ENCODE measurements at places on chromosomes 7 and 10. TPM values are rescaled to one million over a fixed set of nuclear protein-coding genes. Genes with fewer than 3 reads are reported as not detected.
A peak's percentile ranks its signal among the peaks of the same experiment; 100 is the strongest.

Gene TACR2
- 177 TPM for total RNA-seq

Gene KRIT1
- 69.2 TPM for total RNA-seq

Gene HECTD2
- total RNA-seq: 25.5 TPM

- H3K4me3 ChIP-seq: no peak overlapping the region
- no peak overlapping the region for H3K27ac ChIP-seq
- no peaks in the 10 kb centered on the region for H3K27me3 ChIP-seq
- DNase-seq: no peak
- no peaks in the 10 kb centered on the region for H3K4me1 ChIP-seq
Observed at GRCh38 chr7:130305433-130306042, 12.6 kb downstream of the CPA4 start.

GRCh38 chr10:121078672-121079102 lies 227.5 kb downstream of the WDR11 start:
- H3K27me3 ChIP-seq: no peaks in the 10 kb centered on the region
- peak overlapping the region; percentile 62 for H3K27ac ChIP-seq
- no peak for DNase-seq
- no peaks in the 10 kb centered on the region for H3K36me3 ChIP-seq
- H3K4me1 ChIP-seq: peaks cover 89% of the 10 kb centered on the region

DNA sequence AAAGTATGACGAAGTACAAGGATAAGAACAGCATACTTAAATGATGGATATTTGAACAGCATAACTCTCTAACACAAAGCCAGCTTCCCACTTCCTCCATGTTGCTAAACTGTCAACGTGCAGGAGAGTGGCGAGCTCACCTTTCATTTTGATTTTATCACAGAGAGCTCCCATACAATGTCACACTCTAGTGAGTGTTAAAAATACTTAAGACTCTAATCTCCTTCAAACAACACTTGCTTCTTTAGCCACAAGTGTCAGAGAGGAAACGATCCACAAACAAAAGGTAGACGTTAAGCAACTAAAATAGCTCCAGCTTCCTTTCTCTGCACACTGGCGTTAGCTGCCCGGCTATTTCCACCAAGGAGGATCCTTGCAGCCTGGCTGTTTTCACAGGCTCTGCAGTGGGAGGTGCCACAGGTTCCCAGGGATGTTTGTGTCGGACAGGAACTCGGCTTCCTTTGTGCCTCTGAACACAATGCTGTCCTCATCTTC lies 194.6 kb downstream of the COBL start:
- H3K4me1 ChIP-seq: no peaks in the 10 kb centered on the region
- H3K4me3 ChIP-seq: no peak overlapping the region
- no peak overlapping the region for H3K27ac ChIP-seq
- DNase-seq: no peak

DNA sequence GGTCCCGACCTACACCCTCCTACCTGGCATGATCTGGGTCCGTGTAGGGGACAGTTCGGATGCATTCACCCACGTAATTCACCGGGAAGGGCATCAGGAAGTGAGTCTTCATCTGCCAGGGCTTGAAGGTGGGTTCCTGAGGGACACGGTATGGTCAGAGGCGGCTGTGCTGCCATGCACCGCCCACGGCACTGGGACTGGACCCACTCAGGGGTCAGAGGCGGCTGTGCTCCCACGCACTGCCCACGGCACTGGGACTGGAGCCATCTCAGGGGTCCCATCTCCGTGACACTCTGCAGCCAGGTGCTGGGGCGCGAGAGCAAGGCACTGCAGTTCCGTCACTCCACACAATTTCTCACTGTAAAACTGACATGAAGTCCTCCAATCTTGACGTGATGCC lies 29.2 kb downstream of the PITRM1 start:
- no peak overlapping the region for H3K27ac ChIP-seq
- H3K4me1 ChIP-seq: peaks cover 21% of the 10 kb centered on the region
- no peak overlapping the region for H3K4me3 ChIP-seq
- peaks cover 73% of the 10 kb centered on the region for H3K36me3 ChIP-seq
- H3K27me3 ChIP-seq: no peaks in the 10 kb centered on the region

DNA sequence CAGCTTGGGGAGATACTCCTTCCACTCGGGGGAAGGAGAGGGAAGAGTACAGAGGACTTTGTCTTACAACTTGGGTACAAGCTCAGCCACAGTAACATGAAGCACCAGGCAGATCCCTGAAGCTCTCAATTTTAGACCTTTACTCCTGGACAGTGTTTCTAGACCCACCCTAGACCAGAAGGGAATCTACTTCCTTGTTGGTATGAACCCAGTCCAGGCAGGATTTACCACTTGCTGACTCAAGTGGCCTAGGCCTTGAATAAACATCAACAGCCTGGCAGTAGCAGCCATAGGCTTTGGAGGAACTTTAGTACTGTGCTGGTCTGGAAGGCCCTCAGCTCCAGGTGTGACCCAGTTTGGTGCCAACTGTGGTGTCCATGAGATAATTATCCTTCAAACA lies 173.1 kb downstream of the ADRA2A start:
- no peaks in the 10 kb centered on the region for H3K4me1 ChIP-seq
- no peaks in the 10 kb centered on the region for H3K27me3 ChIP-seq
- H3K27ac ChIP-seq: no peak overlapping the region
- DNase-seq: no peak

- H3K27me3 ChIP-seq: no peaks in the 10 kb centered on the region
- H3K27ac ChIP-seq: no peak overlapping the region
- H3K4me1 ChIP-seq: peaks cover 2% of the 10 kb centered on the region
- H3K36me3 ChIP-seq: no peaks in the 10 kb centered on the region
Observed at GRCh38 chr10:124659380-124659779, 84.8 kb downstream of the FAM53B start.

- H3K4me3 ChIP-seq: no peak overlapping the region
- H3K27me3 ChIP-seq: no peaks in the 10 kb centered on the region
- DNase-seq: no peak
- no peak overlapping the region for H3K27ac ChIP-seq
- H3K4me1 ChIP-seq: peaks cover 8% of the 10 kb centered on the region
Observed at GRCh38 chr10:96507044-96507443, 6.7 kb downstream of the TLL2 start.

DNA sequence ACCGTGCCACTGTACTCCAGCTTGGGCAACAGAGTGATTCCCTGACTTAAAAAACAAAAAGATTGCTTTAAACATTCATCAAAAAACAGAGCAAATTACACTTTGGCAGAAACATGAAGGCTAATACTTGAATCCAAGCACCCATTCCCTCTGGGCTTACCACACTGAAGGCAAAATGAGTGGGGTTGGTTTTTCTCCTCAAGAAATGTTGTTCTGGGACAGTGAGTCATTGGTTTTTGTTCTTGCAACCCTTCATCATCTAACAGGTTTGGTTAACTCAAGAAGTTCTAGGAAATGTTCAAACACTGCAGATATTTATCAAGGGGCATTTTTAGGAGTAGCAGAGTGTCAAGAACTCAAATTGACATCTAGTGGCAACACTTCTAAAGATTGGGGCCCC lies 60.5 kb downstream of the KIAA1217 start:
- DNase-seq: no peak
- no peak overlapping the region for H3K27ac ChIP-seq
- H3K36me3 ChIP-seq: no peaks in the 10 kb centered on the region
- no peaks in the 10 kb centered on the region for H3K27me3 ChIP-seq

GRCh38 chr10:127310923-127311322 lies 114.5 kb upstream of the INSYN2A start:
- no peaks in the 10 kb centered on the region for H3K27me3 ChIP-seq
- no peak overlapping the region for H3K4me3 ChIP-seq
- DNase-seq: no peak
- no peaks in the 10 kb centered on the region for H3K4me1 ChIP-seq
- no peaks in the 10 kb centered on the region for H3K36me3 ChIP-seq
- H3K27ac ChIP-seq: no peak overlapping the region

GRCh38 chr10:36494371-36494770 lies 631.0 kb upstream of the ANKRD30A start:
- H3K27me3 ChIP-seq: no peaks in the 10 kb centered on the region
- H3K36me3 ChIP-seq: no peaks in the 10 kb centered on the region
- no peak overlapping the region for H3K27ac ChIP-seq
- no peak overlapping the region for H3K4me3 ChIP-seq

GRCh38 chr7:92621561-92622023 lies 31.4 kb upstream of the FAM133B start:
- H3K4me3 ChIP-seq: no peak overlapping the region
- no peak for DNase-seq
- H3K4me1 ChIP-seq: peaks cover 12% of the 10 kb centered on the region
- no peaks in the 10 kb centered on the region for H3K36me3 ChIP-seq

- no peaks in the 10 kb centered on the region for H3K27me3 ChIP-seq
- no peaks in the 10 kb centered on the region for H3K4me1 ChIP-seq
- H3K27ac ChIP-seq: no peak overlapping the region
- no peak overlapping the region for H3K4me3 ChIP-seq
Observed at GRCh38 chr10:47040681-47041080, 129.5 kb downstream of the PTPN20 start.

DNA sequence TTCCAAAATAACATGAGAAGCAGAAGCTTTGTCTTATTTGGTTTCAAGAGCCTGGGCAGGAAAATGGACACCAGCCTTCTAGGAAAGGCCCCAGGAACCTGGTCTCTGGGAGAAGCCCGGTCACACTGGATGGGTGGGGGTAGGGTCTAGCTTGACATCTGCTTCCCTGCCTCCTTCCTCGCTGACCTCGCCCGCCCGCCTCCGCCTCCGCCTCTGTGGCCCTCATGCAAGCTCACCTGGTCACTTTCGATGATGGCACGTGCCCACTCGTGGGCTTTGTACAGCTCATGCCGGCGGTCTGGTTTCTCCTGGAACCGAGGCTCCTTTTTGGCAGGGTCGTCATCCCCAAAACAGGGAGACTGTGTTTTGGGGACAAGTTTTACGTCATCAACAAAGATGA lies 63.4 kb downstream of the SCRN1 start:
- no peaks in the 10 kb centered on the region for H3K4me1 ChIP-seq
- no peak for DNase-seq
- no peaks in the 10 kb centered on the region for H3K27me3 ChIP-seq
- peaks cover 4% of the 10 kb centered on the region for H3K36me3 ChIP-seq
- H3K4me3 ChIP-seq: no peak overlapping the region
- H3K27ac ChIP-seq: no peak overlapping the region

- H3K27ac ChIP-seq: no peak overlapping the region
- no peaks in the 10 kb centered on the region for H3K36me3 ChIP-seq
- H3K4me3 ChIP-seq: no peak overlapping the region
- no peaks in the 10 kb centered on the region for H3K27me3 ChIP-seq
- DNase-seq: no peak
Observed at GRCh38 chr7:106279425-106280197, 5.2 kb downstream of the NAMPT start.

- no peak overlapping the region for H3K27ac ChIP-seq
- no peaks in the 10 kb centered on the region for H3K36me3 ChIP-seq
- no peak for DNase-seq
- no peaks in the 10 kb centered on the region for H3K27me3 ChIP-seq
Observed at GRCh38 chr7:37786741-37787569, 61.4 kb upstream of the NME8 start.

DNA sequence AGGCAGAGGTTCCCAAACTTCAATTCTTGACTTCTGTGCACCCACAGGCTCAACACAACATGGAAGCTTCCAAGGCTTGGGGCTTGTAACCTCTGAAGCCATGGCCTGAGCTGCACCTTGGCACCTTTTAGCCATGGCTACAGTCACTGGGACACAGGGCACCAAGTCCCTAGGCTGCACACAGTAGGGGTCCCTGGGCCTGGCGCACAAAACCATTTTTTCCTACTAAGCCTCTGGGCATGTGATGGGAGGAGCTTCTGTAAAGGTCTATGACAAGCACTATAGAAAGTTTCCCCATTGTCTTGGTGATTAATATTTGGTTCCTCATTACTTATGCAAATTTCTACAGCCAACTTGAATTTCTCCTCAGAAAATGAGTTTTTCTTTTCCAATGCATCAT lies 420.9 kb upstream of the GRM3 start:
- no peak overlapping the region for H3K4me3 ChIP-seq
- no peak for DNase-seq
- H3K27ac ChIP-seq: no peak overlapping the region
- H3K36me3 ChIP-seq: no peaks in the 10 kb centered on the region
- no peaks in the 10 kb centered on the region for H3K4me1 ChIP-seq

GRCh38 chr7:30706316-30706715 lies 24.1 kb upstream of the CRHR2 start:
- H3K27ac ChIP-seq: no peak overlapping the region
- H3K27me3 ChIP-seq: no peaks in the 10 kb centered on the region
- DNase-seq: no peak
- no peaks in the 10 kb centered on the region for H3K36me3 ChIP-seq
- no peak overlapping the region for H3K4me3 ChIP-seq
- no peaks in the 10 kb centered on the region for H3K4me1 ChIP-seq

- H3K27me3 ChIP-seq: no peaks in the 10 kb centered on the region
- H3K27ac ChIP-seq: no peak overlapping the region
- no peak overlapping the region for H3K4me3 ChIP-seq
- H3K4me1 ChIP-seq: no peaks in the 10 kb centered on the region
- DNase-seq: no peak
Observed at GRCh38 chr7:48537561-48537960, 366.3 kb downstream of the ABCA13 start.

DNA sequence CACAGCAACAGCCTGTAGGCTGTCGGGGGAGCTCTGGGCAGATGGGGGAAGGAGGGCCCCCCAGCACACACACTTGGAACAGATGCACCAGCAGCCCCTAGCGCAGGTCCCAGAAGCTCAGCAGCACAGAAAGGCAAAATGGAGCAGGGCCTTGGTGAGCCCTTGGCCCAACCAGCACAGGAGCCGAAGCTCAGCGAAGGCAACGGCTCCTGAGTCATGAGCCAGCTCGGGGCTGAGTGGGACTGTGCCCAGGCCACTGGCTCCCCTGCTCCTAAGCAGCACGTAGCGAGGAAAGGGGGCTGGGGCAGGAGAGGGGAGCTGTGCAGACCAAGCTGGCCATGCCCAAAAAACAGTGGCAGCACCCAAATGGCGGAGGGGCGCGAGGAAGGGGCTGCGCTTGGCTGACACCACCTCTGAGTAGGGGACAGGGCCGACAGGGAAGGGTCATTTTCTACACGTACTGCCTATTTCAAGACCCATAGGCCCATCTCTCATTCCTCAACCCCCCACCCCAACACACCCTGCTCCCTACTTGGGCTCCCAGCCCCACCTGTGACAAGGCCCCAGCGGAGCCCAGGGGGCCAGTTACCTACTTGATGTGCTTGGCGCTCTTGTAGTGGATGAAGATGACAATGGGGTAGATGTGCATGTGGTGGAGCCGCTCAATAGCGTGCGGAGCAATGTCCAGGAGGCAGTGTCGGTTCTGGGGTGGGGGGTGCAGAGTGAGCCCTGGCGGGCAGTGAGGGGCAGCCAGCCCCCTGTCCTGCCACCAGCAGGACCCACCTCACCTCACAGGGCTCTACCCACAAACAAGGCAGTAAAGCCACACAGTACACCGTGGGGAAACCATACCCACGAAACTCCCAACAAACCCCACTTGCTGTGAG lies 132.1 kb downstream of the DLG5 start:
- H3K36me3 ChIP-seq: peaks cover 56% of the 10 kb centered on the region
- DNase-seq: no peak

Data from sigmoid colon (tissue), 7 donors.